Stimulated activated CD8-positive, alpha-beta memory T cell treated with anti-CD3 and anti-CD28 coated beads, Interleukin-7, amount 100 ng/mL, for 4 hours (primary cell): ENCODE measurements at places on chromosomes 7 and 10.

GRCh38 chr10:103493362-103493915 lies at the start of gene NEURL1:
Gene NEURL1, plus strand, starts transcription at chr10:103493705. Its CDS starts 683 bp downstream, at chr10:103494388.
- no peak for DNase-seq

GRCh38 chr7:105975770-105976417 lies 12.8 kb downstream of the CDHR3 start:
- no peak for DNase-seq

- DNase-seq = no peak
Measured at GRCh38 chr10:80281784-80282765, 7.4 kb downstream of the MAT1A start.

DNA sequence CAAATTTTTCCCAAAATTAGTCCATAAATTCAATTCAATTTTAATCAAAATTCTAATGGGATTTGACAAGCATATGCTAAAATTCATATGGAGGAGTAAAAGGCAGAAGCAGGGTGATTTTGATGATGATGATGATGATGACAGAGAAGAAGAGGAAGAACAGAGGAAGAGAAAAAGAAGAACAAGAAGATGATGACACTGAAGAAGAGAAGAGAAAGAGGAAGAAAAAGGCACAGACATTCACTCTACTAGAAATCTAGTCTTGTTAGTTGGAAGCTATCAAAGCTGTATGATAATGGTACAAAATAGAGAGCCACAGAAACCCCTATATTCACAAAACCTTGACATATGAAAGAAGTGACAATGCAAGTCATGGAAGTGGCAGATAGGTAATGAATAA lies 157.9 kb downstream of the ELMO1 start:
- no peak for DNase-seq

- DNase-seq = no peak
Measured at GRCh38 chr7:69906283-69906995, 308.2 kb downstream of the AUTS2 start.

DNA sequence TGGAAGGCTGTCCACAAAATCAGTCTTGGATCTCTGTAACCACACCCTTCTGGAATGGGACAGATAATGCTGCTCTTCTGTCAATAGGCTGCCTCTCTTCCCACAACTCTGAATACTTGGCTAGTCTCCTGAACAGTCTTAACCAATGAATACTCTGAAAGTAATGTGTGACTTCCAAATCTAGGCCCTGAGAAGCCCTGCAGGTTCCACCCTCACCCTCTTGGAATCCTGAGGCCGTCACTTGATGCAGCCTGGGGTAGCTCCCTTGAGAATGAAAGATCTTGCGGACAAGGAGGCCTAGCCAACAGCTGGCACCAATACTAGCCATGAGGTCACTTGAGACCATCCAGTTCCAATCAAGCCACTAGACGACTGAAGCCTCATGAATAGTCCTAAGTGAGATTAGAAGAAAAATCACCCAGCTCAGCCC lies 109.2 kb downstream of the ARHGAP12 start:
- no peak for DNase-seq

DNA sequence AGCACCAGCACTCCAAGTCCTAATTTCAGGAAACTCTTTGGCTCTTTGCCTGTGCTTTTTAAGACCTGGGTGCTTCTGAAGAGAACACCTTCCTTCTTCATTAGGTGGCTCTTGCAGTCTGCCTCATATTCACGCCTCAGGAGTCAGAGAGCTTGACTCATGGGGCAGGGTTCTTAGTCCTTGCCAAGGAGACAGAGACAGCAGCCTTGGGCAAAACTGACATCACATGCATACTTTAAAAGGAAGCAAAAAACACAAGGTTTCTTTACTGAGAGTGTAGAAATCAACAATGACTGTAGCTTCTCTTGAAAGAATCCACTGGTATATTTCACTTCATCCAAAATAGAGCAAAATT lies 780.6 kb downstream of the INHBA start:
- no peak for DNase-seq

- DNase-seq = no peak
Measured at GRCh38 chr7:89987665-89988064, 166.6 kb upstream of the STEAP1 start.

GRCh38 chr7:42359946-42360345 lies 122.9 kb upstream of the GLI3 start:
- DNase-seq = no peak

GRCh38 chr10:125141150-125141859 lies 19.1 kb downstream of the CTBP2 start:
- DNase-seq = no peak

DNA sequence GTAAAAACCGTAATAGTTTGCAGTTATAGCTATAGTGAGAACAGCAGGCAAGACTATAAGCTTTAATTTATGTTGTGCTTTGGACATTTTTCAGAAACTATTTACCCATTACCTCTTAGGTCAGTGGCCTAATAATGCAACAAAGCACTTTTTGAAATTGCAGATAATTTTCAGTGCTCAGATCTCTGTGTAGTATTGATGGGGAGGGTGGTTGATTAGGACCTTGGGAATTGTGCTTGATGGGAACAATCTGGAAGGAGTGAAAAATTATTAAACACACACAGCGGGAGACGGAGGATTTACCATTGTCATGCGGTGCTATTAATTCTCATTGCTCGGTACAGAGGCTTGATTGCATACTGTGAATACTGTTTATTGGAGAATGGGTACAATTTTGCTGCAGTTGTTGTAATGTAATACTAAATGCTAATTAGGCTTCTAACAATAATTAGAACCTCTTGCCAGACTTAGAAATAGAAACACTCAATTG lies 304.8 kb downstream of the LRMDA start:
- DNase-seq = no peak

GRCh38 chr7:128137181-128137580 lies 103.9 kb upstream of the LEP start:
- DNase-seq = no peak

GRCh38 chr7:159172400-159172799 lies 27.7 kb upstream of the VIPR2 start:
- no peak for DNase-seq

- no peak for DNase-seq
Measured at GRCh38 chr7:142528608-142529408, 220.5 kb upstream of the PRSS1 start.

DNA sequence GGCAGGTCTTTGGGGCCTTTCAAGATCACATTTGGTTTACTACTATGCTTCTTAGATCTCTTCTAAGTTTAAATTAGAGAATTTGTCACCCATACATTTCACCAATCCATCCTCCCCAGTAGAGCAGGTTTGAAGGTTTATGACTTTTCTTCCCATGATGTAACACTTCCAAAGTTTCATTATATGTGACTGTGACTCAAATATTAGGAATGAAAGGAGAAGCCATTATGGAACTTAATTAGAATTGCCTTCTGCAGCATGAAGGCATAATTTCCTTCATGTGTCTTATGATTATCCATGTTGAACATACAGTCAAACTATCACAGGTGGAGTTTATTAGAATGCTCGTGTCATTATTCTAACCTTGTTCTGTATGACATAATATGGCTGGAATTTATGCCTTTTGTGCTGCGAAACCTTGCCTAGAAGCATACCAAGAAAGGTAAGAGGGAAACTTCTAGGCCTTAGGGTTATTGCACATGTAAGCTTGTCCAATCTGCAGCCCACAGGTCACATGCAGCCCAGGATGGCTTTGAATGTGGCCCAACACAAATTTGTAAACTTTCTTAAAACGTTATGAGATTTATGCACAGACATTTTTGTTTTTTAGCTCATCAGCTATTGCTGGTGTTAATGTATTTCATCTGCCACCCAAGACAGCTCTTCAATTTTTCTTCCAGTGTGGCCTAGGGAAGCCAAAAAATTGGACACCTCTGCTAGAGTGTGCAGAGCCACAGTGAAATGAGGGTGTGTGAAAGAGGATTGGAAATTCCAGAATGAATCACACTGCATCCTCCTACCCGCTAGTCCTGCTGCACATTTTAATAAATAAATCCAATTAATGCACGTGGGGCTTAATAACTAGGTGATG lies 133.6 kb downstream of the TMEM26 start:
- DNase-seq = no peak

GRCh38 chr10:43135064-43135463 lies 3.2 kb upstream of the CSGALNACT2 start:
- no peak for DNase-seq

DNA sequence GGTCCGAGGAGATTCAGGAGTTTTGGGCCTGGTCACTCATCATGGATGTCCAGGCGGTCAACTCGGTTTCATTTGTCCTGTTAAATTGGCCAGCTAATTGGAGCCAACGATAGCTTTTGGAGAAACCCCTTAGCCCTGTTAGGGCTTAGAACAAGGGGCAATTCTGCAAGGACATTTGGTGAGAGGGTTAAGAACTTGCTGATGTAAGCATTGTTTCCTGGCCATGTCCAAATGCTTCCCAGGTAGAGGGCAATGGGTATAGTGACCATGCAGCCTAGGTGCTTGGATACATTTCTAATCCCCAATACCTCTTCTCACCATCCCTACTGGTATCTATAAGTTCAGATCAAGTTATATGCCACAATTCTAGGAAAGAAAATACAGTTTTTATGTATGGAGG lies 131.5 kb downstream of the RPS24 start:
- DNase-seq = no peak

DNA sequence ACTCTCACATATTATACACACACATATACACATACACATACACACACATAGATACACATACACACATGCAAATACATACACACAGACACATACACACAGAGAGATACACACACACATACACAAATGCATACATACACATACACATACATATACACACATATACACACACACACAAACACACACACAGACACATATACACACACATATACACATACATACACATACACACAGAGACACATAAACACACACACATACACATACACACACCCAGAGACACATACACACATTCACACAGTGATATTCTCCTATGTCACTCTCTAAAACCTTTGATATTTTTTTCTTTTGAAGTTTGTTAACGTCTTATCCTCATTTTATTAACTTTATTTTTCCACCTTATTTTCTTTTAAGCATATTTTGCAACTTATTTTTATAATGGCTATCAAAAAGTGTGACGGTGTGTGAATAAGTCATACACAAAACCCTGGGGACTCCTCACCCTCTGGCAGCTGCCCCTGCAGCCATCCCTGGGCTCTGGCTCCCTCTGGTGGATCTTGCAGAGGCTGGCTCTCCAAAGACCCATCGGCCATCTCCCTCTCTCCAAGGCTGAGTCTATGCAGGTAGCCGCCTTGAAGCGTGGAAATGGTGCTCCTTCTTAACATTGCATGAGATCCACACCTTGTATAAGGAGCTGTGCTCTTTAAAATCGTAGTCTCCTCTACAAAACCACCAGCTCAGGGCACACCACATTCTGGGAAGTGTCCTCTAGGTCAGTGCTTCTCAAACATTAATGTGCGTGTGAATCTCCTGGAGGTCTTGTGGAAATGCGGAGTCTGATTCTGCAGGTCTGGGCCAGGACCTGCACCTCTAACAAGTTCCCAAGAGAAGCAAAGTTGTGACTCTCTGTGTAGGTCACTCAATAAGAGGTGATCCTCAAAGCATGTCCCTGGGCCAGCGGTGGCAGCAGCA lies 4.1 kb upstream of the C10orf120 start:
- DNase-seq = peak; percentile 8

DNA sequence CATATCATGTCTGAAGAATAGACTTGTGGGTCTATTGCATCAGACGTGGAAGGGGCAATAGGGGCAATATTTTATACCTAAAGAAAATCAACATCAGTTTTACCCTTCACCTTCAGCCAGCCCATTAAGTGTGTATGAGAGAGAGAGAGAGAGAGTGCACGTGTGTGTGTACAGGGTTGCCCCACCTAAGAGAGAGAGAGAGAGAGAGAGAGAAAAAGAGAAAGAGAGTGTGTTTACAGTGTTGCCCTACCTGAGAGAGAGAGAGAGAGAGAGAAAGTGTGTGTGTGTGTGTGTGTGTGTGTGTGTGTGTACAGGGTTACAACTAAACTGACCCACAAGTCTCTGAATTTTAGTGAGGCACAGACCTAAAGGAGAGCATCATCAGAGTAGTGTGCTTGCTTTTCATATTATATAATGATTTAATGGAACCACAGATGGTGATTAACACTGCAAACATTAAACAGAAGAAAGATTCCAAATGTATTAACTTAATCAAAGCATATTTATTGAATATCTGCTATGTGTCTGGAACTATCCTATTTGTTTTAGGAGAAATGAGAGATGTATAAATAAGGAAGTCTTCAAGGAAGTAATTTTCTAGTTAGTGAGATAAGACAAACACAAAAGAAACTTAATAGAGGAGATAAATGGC lies 66.8 kb downstream of the CD36 start:
- DNase-seq = no peak

DNA sequence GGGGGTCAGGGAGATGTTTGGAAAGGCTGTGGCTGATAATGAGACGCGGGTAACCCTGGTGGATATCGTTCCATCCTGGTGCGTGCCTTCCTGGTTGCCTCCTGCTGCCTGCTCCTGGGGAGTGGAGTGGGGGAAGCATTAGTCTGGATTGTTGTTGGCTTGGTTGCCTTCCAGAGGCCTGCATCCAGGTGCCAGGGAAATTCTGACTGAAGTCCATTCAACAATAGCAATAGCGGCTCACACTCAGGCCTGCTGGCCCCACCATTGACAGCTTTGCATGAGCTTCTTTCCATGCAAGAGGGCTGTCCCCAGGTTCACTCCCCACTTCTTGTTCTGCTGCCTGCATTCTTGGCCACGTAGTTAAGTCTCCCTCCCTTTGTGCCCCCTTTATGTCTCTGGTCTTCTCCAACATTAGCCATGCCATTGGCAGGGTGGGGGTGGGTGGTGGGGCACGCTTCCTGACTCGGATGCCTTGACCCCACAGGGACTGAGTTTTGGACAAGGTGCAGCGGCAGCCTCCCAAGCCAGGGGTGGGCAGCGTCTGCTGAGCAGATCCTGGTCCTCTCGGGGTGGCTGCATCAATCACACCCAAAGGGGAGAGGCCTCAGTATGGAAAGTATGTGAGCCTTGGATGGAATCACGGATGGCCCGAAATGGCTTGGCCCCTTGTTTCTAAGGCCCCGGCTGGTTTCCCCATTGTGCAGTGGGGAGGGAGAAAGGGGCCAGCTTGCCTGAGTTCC lies 150.2 kb downstream of the GRK5 start:
- DNase-seq = no peak

DNA sequence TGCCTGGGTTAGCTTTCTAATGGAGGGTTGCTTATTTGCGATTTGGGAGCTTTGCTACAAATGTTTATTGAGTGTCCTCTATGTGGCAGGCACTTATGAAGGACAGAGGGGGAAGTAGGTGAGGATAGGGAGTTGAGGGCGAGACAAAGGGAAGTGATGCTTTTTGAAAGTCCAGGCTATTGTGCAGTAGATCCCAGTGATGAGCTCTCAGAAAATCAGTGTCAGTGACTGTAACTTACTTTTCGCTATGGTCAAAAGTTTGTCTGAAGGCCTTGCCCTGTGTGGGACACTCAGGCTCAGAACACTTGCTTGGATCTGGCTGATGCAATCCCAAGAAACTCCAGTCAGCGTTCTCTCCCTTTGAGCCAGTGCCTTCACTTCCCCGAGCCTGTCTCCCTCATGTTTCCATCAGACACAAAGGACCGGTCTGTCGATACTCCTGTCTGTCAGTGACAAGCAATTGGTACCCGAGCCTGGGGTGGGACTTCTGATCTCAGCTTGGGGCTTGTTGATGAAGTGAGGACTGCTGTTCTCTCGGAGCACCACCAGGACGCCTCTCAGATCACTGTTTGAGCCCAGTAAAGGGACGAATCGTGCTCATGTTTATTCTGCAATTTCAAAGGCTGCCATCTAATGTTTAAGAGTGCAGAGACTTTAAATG lies 63.1 kb upstream of the SORCS3 start:
- DNase-seq = no peak
